Naive thymus-derived CD8-positive, alpha-beta T cell (primary cell): ENCODE measurements at places on chromosomes 6 and 20. TPM values are rescaled to one million over a fixed set of nuclear protein-coding genes. Genes with fewer than 3 reads are reported as not detected.

EPPIN gene
- not detected for polyA plus RNA-seq

DEFB126 gene
- polyA plus RNA-seq, result not detected

C4B gene
- not detected for polyA plus RNA-seq

FARS2 gene
- polyA plus RNA-seq, result 28.1 TPM

SASH1 gene
- polyA plus RNA-seq, result not detected

DNA sequence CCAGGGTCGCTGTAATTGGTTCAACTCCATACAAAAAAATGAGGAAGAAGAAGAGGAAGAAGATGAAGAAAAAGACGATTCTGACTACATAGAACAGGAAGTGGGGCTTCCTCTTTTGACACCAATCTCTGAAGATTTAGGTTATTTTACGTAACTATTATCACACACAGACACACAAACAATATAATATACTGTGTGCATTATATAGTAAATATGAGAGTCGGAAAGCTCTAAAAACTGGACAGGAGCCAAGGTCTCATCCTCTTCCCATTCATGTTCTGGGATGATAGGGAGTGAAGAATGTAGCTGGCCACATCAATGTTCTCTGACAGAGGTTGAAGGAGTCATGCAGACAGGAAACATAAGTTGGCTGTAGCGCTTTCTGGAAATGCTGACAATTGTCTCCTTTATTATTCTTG lies 13.3 kb downstream of the RSPH4A start:
- H3K27ac ChIP-seq, result peak overlapping the region; percentile 2
- no peak overlapping the region for H3K4me3 ChIP-seq
- DNase-seq, result no peak
- peaks cover 13% of the 10 kb centered on the region for H3K36me3 ChIP-seq
- H3K4me1 ChIP-seq, result peaks cover 6% of the 10 kb centered on the region

DNA sequence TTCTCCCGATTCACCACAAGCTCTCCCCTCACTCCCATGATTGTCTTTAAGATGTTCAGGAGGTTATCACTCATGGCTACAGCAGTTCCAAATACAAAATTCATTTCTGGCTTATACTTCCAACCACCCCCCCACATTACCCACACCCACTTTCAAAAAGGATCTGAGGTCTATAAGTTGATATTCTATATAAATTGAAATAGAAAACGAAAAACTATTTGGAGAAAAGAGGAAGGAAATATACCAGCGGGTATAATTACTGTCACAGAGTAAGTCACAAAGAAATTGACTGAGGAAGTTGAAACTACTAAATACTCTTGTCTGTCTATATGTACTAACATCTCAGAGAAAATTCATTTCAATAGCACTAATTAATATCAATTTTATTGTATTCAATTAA lies 112.7 kb upstream of the TNFAIP3 start:
- no peak overlapping the region for H3K4me3 ChIP-seq
- H3K4me1 ChIP-seq, result peaks cover 29% of the 10 kb centered on the region
- no peak for DNase-seq
- H3K27ac ChIP-seq, result no peak overlapping the region
- H3K27me3 ChIP-seq, result peaks cover 17% of the 10 kb centered on the region
- no peaks in the 10 kb centered on the region for H3K36me3 ChIP-seq

DNA sequence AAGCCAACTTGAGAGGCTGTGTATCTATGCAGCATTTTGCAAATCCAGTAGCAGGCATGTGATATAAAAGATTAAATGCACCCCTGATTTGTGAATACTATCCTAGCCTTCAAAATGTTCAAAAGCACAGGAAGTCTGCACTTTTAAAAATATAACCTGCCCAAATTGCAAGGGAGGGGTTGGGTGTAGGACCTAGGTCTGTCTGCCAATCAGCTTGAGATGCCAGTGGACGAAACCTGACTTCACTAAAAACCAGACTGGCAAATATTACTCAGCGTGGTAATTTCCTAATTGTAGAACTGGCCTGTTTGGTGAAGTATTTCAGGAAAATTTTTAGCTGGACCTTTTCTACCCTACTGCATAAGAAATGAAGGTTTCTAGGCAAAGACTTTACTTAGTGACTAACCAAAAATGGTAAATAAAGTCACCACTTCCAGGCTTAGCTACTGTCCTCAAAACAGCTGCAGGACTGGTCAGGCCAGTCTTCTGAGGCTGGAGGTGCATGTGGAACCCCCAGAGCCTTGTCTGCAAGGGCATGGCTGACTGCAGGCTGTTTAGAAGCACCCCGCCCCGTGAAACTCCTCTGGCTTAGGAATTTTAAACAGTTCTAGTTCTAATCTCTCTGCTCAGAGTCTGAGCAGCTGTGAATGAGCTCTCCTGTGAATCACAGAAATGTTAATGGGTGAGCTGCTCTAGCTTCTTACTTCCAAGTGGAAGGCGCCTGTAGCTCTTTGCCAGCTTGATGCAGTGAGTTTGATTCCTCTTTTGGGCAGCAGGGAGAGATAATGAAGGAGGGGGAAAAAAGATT lies 104.4 kb upstream of the ESR1 start:
- H3K27ac ChIP-seq, result no peak overlapping the region
- no peaks in the 10 kb centered on the region for H3K4me1 ChIP-seq
- H3K36me3 ChIP-seq, result no peaks in the 10 kb centered on the region
- no peak for DNase-seq
- H3K4me3 ChIP-seq, result no peak overlapping the region

GRCh38 chr6:2314641-2315040 lies 69.2 kb upstream of the GMDS start:
- DNase-seq, result no peak
- no peaks in the 10 kb centered on the region for H3K27me3 ChIP-seq
- H3K4me3 ChIP-seq, result no peak overlapping the region
- no peak overlapping the region for H3K27ac ChIP-seq

- H3K36me3 ChIP-seq, result no peaks in the 10 kb centered on the region
- H3K4me1 ChIP-seq, result no peaks in the 10 kb centered on the region
- no peak for DNase-seq
- H3K4me3 ChIP-seq, result no peak overlapping the region
Measured at GRCh38 chr6:129478379-129478778, 231.6 kb downstream of the ARHGAP18 start.

GRCh38 chr6:106387875-106388274 lies 27.4 kb downstream of the CRYBG1 start:
- no peaks in the 10 kb centered on the region for H3K36me3 ChIP-seq
- no peak for DNase-seq
- no peaks in the 10 kb centered on the region for H3K4me1 ChIP-seq
- no peak overlapping the region for H3K27ac ChIP-seq

DNA sequence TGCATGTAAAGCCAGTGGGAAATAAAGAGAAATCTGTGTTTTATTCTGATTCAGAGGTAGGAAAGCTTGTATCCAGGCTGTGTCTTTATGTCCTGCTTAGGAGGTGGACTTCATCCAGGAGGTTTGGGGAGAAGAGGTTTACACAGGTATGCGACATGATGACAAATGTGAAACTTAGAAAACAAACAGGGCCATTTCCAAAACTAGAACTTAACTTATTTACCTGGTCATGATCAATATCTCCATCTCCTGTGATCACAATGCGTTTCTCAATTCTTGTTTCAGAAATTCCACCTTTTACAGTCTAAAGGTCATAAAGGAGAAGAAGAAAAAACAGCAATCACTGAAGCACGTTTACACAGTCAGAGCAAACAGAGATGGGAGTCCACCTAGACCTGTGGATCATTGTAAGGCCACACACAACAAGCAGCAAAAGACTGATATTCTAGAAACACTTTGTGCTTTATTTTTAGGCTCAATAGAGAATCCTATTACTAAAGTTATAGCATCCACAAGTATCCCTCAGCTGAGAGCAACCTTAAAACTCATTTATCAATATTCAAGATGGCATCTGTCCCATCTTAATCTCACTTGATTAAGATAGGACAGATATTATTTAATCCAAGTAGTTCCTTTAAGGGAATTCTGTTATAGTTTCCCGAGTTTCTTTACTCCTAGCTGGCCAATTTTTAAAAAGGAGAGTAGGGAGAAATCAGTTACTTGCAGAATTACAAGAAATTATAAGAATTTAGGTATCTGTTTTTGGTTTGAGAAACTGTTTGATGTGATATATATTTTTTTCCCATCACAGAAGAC lies 36.4 kb downstream of the SMLR1 start:
- no peaks in the 10 kb centered on the region for H3K4me1 ChIP-seq
- H3K27ac ChIP-seq, result no peak overlapping the region
- H3K36me3 ChIP-seq, result no peaks in the 10 kb centered on the region
- H3K4me3 ChIP-seq, result no peak overlapping the region
- no peak for DNase-seq

DNA sequence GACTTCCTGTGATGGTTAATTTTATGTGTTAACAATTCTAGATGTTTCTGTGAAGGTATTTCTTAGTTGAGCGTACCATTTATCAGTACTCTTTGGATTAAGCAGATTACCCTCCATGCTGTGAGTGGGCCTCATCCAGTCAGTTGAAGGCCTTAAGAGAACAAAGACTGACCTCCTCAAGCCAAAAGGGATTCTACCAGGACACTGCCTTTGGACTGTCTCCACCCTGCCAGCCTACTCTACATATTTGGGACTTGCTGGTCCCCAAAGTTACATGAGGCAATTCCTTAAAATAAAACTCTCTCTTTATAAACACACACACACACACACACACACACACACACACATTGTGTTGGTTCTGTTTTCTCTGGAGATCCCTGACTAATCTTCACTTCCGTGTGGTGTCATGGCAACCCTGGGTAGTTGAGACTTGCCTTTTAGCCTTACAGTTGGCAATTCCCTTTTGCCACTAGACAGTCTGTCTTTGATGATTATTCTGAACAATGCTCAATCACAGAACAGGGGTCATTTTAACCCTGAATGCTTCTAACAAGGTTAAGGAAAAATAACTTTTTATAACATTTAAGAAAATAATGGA lies 32.2 kb downstream of the MRAP2 start:
- no peaks in the 10 kb centered on the region for H3K4me1 ChIP-seq
- DNase-seq, result no peak
- no peak overlapping the region for H3K27ac ChIP-seq

GRCh38 chr6:155079985-155080452 lies 84.9 kb downstream of the TIAM2 start:
- no peak for DNase-seq
- peaks cover 3% of the 10 kb centered on the region for H3K27me3 ChIP-seq
- H3K4me3 ChIP-seq, result no peak overlapping the region
- H3K4me1 ChIP-seq, result no peaks in the 10 kb centered on the region
- H3K27ac ChIP-seq, result no peak overlapping the region
- H3K36me3 ChIP-seq, result no peaks in the 10 kb centered on the region

- H3K27me3 ChIP-seq, result no peaks in the 10 kb centered on the region
- H3K4me1 ChIP-seq, result peaks cover 28% of the 10 kb centered on the region
- H3K36me3 ChIP-seq, result peaks cover 27% of the 10 kb centered on the region
- no peak overlapping the region for H3K4me3 ChIP-seq
- H3K27ac ChIP-seq, result peak overlapping the region; percentile 14
- DNase-seq, result no peak
Measured at GRCh38 chr6:158040804-158041347, 59.2 kb downstream of the SYNJ2 start.

GRCh38 chr20:5980720-5981538 lies 30.5 kb downstream of the MCM8 start:
- peaks cover 2% of the 10 kb centered on the region for H3K4me1 ChIP-seq
- DNase-seq, result no peak
- H3K27me3 ChIP-seq, result no peaks in the 10 kb centered on the region
- H3K36me3 ChIP-seq, result no peaks in the 10 kb centered on the region
- no peak overlapping the region for H3K4me3 ChIP-seq

DNA sequence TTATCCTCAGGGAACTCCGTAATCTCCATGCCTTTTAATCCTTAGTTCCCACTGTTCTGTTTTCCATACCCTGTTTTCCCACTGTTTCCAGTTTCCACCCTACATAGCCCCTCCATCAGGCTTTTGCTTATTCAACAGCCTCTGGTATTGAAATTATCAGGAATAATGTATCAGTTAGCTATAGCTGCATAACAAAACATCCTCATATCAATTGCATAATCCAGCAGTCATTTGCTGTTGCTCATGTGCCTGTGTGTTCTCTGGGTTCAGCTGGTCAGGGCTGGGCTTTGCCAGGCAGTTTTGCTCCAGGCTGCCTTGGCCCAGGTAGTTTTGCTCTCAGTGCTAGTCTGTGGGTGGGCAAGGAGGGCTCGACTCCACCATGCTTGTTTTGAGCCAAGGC lies 94.3 kb upstream of the FOXA2 start:
- H3K4me3 ChIP-seq, result no peak overlapping the region
- H3K27ac ChIP-seq, result no peak overlapping the region
- peaks cover 8% of the 10 kb centered on the region for H3K27me3 ChIP-seq
- DNase-seq, result no peak
- H3K4me1 ChIP-seq, result no peaks in the 10 kb centered on the region

- H3K4me3 ChIP-seq, result no peak overlapping the region
- no peaks in the 10 kb centered on the region for H3K36me3 ChIP-seq
- no peak for DNase-seq
Measured at GRCh38 chr6:110823146-110823545, 7.9 kb upstream of the CDK19 start.

- no peak for DNase-seq
- no peaks in the 10 kb centered on the region for H3K4me1 ChIP-seq
- H3K4me3 ChIP-seq, result no peak overlapping the region
- H3K27ac ChIP-seq, result no peak overlapping the region
- H3K27me3 ChIP-seq, result peaks cover 6% of the 10 kb centered on the region
Measured at GRCh38 chr6:163341224-163342061, 73.1 kb upstream of the QKI start.

DNA sequence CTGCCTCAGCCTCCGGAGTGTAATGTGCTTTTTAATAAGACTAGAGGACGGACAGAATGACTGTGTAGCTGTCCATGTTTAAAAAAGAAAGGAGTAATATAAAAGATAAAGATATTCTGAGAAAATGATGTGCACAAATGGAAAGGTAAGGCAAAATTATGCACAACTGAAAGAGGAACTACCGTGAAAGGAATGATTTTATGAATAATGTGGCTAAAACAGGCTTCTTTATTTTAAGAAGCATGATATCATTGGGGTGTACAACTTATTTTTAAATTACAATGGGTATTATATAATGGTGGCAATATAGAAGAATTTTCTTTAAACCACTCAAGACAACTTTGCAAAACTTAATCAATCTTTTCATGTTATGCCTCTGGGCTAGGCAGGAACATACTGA lies 78.1 kb downstream of the FIG4 start:
- H3K27ac ChIP-seq, result no peak overlapping the region
- no peak overlapping the region for H3K4me3 ChIP-seq
- peaks cover 7% of the 10 kb centered on the region for H3K4me1 ChIP-seq

GRCh38 chr20:35766843-35767242 lies 5.0 kb upstream of the PHF20 start:
- no peaks in the 10 kb centered on the region for H3K36me3 ChIP-seq
- H3K27ac ChIP-seq, result peak overlapping the region; percentile 99
- H3K27me3 ChIP-seq, result no peaks in the 10 kb centered on the region
- DNase-seq, result no peak

DNA sequence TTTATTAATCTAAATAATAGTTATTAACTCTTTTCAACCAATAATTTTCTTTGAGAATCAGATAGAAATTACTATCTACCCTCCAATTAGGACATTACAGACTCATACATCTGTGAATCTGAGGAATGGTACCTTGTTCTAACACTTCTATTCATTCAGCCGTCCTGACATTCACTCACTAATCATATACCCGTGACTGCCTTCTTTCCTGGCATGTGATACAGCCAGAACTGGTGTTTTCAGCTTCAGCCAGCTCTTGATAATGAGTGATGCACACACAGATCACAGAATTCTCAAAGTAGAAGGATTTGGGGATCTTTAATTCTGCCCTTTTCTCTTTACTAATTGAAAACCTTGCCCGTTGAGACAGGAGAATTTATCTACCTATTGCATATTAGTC lies 499.9 kb downstream of the UTRN start:
- no peak overlapping the region for H3K27ac ChIP-seq
- H3K4me3 ChIP-seq, result no peak overlapping the region
- peaks cover 24% of the 10 kb centered on the region for H3K36me3 ChIP-seq
- no peaks in the 10 kb centered on the region for H3K27me3 ChIP-seq
